Ascending aorta (tissue), 2 donors: ENCODE measurements at places on chromosomes 1 and 21.

DNA sequence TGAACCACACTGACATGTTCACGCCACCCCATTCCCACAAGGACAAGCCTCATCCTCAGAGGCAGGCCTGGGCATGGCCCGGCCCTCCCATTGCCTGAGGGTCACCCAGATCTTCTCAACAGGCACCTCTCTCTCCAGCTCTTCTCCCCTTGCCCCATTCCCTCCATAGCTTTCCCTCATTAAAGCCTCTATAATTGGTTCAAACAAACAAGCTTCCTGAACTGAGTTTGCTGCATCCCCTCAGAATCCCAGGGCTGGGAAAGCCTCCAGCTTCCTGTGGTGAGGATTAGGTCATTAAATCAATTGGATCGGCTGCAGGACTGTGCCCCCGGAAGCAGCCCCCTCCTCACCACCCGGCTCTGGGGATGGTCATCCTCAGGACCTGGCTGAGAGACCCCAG, 18.9 kb downstream of the CTNNBIP1 start:
- DNase-seq: no peak

GRCh38 chr1:2135941-2136340, 58.6 kb downstream of the FAAP20 start:
- DNase-seq: no peak

DNA sequence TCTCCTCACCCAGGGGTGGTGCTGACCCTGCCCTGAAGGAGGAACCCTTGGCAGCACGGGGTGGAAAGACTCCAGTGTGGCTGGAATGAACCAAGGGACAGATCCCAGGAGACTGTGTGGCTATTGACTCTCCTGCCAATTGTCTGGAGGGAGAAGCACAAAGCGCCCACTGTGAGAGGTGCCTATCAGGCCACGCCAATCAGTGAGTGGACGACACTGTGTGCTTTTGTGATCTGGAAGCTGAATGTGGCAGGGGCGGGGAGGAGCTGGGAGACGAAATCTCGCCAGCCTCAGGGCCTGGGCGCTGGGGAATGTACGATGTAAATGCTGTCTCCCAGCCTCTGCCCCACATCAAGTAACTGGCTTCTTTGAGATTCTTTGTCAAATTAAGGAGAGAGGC, 167.1 kb downstream of the ZBTB18 start:
- DNase-seq: no peak

- no peak for DNase-seq
These were observed 18.8 kb upstream of the MAP1LC3C start for GRCh38 chr1:242017580-242018233.

DNA sequence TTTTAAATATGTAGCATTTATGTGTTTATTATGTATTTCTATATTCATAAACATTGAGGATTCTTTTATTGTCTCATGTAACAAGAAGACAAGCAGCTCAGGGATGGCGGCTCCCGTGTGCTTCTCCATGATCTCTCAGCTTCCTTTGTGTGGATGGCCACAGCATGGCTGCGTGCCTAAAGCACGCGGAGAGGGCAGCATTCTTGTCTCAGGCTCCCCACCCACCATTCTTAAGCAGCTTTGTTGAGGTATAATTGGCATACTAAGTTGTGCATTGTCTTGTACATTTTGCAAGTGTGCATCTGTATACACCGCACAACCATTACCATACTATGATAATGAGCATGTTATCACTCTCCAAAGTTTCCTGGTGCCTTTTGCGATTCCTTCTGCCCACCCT, 81.6 kb downstream of the CAMTA1 start:
- no peak for DNase-seq

DNA sequence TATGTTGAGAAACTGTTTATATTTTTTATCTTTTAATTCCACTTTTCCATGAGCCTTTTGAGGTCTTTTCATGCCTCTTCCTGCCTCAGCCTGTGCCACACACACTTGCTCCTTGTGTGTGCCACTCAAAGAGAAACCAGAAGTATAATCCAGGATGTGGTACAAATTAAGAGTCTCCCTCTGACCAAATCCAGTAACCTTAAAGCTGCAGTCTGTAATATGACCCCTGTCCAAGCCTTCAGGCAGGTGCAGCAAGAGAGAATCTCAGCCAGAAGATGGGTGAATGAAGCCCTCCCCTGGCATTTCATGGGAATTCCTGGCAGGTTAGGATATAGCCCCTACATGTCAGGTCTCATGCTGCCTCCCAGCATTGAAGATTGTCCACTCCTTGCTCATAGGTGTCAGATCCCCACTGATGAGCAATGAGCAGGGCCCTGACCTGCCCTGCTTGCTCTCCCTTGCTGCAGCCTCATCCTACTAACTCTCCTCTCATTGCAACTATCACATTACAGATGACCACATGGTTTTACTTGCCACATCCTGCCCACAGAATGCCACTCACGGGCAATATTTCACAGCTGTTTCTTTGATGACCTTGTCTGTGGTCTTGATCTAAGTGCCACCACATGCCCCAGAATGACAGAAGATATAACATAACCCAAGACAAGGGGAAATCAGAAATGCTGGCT, 169.3 kb downstream of the SEC16B start:
- no peak for DNase-seq

DNA sequence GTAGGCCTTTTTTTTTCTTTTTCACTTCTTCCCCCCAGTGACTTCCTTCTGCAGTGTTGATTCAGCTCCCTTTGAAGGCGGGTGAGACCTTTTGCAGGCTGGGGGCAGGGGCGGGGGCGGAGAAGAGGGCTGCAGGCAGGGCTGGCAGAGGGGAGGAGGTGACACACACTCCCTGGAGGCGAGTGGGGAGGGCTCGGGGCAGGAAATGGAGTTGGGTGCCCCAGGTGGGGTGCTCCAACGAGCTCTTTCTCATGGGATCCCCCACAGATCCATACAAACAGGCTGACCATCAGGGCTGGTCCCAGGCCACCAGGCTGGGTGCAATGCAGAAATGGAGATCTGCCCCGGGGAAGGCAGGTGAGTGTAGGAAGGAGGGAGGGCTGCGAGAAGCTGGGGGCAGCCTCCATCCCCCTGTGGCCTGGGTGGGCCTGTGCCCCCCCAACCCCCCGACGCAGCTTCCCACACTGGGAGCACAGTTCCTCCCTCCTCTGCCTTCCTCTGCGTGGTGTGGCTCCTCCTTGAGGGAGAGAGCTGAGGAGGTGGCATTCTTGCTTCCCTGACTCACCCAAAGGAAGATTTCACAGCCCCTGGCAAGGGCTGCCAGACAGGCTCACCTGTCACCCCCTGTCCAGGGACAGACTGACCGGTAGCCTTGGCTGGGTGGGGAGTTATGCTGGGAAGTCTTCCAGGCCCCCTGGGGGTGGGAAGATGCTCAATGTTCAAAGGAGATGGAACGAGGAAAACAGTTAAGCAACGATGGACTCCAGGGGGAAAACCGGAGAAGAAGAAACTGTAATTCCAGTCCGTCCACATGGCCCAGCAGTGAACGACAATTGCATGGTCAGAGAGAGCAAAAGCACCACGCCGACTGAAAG, 7.1 kb upstream of the ITGB2 start:
- no peak for DNase-seq

- DNase-seq: no peak
These were observed 447.3 kb downstream of the PLA2G4A start for GRCh38 chr1:187275985-187276575.

- DNase-seq: no peak
These were observed 95.5 kb upstream of the DPT start for GRCh38 chr1:168824418-168825065.

GRCh38 chr1:94110021-94110761, 10.8 kb downstream of the ABCA4 start:
- no peak for DNase-seq

- DNase-seq: no peak
These were observed 121.9 kb downstream of the NRIP1 start for GRCh38 chr21:14942801-14943490.

- DNase-seq: no peak
These were observed 4.4 kb upstream of the XPR1 start for GRCh38 chr1:180627411-180627810.

GRCh38 chr1:93695411-93696005, 13.9 kb upstream of the BCAR3 start:
- DNase-seq: no peak

GRCh38 chr1:67611846-67612245, 73.2 kb upstream of the GADD45A start:
- DNase-seq: no peak

GRCh38 chr1:233356705-233356987, 29.1 kb downstream of the MAP3K21 start:
- no peak for DNase-seq

DNA sequence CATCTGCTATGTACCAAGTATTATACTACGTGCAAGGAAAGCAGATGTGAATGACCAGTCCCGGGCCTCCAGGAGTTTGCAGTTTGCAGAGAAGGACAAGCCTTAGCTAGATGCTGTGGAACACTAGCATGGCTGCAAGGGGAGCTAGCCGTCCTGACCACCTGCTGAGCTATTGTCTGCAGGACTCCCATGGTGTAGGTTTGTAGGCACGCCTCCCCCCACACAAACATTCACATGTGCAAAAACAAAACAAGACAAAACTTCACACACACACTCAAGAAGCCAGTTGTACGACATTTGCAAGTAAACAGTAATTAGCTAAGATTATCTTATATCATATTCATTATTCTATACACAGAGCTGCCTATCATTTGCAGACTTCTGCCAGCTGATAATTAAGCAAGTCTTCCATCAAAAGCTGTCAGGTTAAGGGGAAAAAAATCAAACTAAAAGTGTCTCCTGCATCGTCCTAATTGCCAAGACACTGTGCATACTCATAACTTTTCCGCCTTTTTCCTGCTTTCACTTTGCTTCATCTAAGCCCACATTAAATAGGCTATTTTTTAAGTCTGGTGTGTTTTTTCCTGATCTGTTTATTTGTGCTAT, 10.7 kb upstream of the HNRNPU start:
- no peak for DNase-seq

DNA sequence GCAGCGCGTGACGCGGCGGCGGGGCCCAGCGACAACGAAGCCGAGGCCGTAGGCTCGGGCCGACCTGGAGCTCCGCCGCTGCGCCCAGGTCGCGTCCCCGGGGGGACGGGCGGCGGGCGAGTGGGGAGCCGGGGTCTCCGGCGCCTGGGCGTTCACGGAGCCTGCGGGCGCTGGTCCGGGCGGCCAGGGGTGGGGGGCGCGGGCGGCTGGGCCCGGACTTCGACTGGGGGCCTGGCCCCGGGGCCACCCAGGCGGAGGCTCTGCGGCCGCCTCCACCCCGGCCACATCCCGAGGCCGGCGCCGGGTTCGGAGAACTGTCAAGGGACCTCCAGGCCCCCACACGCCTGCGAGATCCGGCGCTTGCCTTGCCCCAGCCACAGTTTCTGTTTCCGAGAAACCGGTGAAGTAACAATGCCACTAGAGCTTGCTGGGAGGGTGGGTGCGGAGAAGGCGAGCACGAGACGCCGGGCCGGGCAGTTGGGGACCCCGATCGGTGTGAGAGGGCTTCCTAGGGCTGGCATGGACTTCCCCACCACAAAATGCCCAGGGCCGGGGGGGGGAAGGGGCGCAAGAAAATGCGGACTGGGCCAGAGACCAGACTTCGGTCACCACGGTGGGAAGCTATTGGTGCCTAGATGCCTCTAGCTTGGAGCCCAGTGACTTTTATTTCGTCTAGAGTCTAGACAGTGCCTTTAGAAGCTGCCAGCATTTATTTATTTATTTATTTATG, 501 bp downstream of the FBXO6 start:
- DNase-seq: no peak

DNA sequence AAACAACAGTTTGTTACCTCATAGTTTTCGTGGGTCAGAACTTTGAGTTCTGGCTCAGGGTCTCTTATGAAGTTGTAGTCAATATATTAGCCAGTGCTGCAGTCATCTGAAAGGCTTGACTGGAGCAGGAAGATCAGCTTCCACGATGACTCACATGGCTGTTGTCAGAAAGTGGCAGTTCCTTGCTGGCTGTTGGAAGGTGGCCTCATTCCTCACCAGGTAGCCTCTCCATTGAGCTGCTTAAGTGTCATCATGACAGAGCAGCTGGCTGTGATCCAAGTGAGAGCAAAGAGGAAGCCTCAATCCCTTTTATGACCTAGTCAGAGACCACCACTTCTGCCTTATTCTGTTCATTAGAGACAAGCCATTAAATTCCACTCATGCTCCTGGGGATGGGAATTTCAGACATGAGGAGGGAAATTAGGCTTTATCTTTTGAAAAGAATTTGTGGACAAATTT, 5.6 kb downstream of the OSBPL9 start:
- DNase-seq: no peak

DNA sequence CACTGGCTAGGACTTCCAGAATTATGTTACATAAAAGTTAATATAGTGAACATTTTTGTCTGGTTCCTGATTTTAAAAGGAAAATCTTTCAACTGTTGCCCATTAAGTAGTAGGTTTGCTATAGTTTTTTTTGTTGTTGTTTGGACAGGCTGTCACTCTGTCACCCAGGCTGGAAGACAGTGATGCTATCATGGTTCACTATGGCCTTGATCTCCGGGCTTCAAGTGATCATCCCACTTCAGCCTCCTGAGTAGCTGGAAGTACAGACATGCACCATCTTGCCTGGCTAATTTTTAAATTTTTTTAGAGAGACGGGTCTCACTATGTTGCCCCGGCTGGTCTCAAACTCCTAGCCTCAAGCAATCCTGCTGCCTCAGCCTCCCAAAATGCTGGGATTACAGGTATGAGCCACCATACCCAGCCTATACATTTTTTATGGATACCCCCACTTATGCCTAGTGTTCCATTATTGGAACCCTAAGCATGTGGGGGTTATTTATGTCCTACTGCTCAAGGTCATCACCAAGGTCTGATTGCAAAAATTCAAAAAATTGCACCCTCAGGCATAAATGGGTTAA, 6.5 kb downstream of the CTXND2 start:
- DNase-seq: no peak

- DNase-seq: no peak
These were observed 61.8 kb upstream of the DNAH14 start for GRCh38 chr1:224867715-224868114.

DNA sequence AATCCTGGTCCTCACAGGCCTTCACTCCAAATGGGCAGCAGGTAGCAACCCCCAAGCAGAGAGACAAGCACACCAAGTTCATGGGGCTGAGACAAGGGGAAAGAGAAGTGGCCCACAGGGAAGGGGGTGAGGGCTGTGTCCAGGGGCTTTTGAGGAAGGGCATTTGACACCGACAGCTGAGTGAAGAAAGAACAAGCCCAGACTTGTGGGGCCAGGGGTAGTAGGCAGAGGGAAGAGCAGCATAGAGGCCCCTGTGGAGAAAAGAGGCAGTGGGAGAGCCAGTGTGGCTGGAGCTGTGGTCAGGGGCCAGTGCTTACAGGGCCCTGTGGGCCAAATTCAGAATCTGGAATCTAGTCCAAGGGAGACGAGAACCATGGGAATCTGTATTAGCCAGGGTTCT, 85.4 kb downstream of the IGSF21 start:
- DNase-seq: no peak

DNA sequence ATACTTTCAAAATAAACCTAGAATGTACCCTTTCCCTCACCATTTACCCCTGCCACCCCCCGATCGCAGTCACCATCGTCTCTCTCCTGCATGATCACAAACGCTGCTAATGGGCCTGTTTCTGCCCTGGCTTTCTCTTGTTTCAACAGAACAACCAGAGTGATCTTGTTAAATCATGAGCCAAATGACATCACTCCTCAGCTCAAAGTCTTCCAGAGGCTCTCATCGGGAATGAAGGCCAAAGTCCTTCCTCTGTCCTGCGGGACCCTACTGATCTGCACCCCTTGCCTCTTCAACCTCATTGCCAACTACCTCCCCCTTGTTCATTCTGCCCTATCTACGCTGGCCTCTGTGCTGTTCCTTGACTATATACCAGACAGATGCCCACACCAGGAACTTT, 39.4 kb upstream of the PTGFRN start:
- no peak for DNase-seq
